ENCODE measurements at places on chromosomes 2 and 18.

- no peak for DNase-seq
These were observed 130.4 kb downstream of the MEIS1 start for GRCh38 chr2:66565291-66565690.

DNA sequence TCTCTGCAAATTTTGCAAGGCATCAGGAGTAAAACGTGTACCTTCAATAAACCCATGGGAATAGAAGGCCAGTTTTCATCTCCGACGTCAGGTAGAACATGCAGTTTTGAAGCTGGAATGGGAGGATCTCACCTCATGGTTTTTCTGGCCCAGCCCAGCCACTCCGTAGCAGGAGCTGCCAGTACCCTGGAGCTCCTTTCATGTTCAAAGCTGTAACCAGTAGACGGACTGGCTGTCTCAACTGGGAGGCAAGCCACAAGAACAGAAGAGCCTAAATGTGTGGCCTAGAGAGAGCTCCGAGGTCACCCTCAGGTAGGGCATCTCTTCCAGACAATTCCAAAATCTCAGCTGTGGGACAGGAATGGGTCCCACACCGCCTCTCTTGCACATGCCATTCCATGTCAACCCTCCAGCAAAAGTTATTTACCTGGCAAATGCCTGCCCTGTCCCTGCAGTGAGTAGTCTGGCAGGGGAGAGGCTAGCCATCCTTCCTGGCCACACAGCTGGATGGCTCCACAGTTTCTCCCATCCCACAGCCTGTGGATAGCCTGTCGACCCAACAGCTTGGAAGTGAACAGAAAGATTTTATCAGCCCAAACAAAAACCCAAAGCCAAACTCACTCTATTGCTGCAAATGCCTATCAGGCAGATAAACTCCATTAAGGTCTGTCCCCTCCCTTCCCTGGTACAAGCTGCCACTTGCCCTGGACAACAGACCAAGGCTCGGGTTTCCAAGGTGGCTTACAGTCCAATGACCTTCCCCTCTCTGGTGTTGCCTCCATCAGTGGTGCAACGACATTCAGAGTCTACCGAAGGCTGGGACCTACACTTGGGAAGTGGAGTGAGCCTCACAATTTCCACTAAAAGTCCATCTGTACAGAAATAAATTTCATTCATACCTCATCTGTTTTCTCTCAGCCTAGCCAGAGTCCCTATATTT, 27.8 kb downstream of the CRACDL start:
- DNase-seq: no peak

DNA sequence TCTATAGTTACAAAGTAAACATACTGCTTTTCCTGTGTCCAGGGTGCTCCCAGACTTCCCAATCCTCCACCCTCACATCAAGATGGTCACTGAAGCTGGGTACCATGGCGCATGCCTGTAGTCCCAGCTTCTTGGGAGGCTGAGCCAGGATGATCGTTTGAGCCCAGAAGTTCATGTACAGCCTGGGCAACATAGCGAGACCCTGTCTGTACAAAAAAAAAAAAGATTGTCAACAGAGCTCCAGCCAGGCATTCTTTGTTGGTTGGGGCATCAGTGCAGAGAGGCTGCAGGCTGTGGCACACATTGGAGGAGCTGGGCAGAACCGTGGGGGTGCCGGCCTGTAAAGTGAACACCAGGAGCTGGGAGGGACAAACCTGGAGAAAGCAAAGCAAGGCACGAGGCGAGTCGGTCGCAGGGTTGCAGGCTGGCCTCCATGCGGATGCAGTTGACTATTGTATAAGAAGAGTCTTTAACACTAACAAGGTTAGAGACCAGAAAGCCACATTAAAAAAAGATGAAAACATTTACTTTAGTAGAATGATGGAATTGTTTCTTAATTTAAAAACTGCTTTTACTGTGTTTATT, 51.8 kb downstream of the ACOXL start:
- DNase-seq: no peak

DNA sequence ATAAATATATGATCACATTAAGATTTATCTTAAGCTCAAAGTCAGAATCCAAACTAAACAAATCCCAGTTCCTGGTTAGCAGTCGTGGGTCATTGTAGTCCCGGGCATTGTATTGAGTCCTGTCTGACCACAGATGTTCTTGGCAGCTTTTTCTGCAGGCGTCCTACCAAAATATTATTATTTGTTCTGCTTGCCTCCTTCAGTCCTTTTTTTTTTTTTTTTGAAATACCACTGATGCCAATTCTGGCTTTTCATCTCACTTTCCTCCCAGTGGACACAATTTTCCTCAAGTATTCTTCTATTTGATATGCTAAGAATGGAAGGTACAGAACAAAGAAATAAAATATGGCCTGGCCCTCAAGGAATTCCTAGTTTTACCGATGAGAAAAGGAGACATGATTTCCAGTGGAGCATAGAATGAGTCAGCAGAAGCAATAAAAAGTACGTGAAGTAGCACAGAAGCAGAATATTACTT, 151.6 kb downstream of the CSRNP3 start:
- DNase-seq: no peak

DNA sequence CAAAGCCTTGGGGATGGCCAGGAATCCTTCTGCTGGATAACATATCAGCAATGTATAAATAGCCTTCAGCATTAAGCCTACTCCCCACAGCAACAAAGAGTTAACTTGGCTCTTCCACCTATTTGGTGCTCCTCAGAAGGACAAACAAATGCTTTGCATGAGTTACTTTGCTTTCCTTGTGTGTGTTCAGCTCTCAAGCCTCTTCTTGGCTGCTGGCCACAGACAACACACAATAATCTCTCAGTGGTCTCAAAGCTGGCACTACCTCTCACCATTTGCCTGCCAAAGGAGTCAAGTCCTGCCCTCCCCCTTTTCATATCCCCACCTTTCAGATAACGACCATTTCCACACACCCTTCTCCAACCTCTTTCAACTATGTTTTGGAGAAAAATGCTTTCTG, 17.5 kb downstream of the FTCDNL1 start:
- no peak for DNase-seq

DNA sequence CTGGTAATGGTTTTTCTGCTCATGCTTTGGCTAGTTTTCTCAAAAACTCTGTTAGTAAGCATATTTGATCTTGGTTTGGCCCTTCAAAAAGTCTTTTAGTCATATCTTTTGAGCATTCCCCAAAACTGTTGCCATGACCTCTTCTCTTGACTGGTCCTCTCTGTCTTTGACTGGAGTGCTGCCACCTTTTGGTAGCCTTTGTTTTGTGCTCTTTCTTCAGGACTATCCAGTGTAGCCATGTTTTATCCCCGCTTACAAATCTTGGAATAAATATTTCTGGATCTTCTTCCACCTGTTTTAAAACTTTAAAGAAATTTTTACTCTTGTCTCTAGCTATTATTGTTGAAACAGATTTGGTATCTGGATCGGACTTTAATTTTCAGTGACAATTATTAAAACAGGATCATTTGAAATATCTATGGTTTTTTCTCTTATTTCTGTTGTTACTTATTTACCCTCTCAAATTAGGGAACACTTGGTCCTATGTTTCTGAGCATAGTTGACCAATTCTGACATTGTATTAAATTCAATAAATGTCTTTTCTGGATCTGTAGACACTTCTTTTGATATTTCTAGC, 965 bp upstream of the ELOA2 start:
- no peak for DNase-seq

DNA sequence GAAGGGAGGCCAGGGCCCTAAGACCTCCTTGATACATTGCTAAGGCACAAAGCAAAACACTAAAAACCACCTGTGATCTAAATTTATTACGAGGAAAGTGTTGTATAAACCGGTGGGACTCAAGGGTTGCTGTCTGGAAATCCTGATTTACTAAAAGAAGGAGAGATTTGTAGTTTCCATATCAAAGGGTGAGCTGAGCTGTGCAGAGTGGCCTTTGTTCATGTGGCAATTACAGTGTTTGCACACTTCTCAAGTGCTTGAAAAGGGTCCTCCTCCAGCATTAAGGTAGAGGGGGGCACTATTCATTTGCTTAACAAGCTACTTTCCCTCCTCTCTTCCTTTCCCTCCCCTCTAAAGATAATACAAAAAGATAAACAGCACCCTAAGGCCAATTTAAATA, 30.5 kb upstream of the ITGA4 start:
- DNase-seq: no peak

- no peak for DNase-seq
These were observed 45.4 kb downstream of the LIMS1 start for GRCh38 chr2:108579623-108580022.

Measured in stimulated activated CD8-positive, alpha-beta memory T cell treated with anti-CD3 and anti-CD28 coated beads, Interleukin-15, amount 100 ng/mL, for 48 hours (primary cell).